ENCODE measurements at places on chromosomes 5 and 9. TPM values are rescaled to one million over a fixed set of nuclear protein-coding genes. Genes with fewer than 3 reads are reported as not detected.
A peak's percentile ranks its signal among the peaks of the same experiment; 100 is the strongest.

The PCDHAC1 gene
- 17.3 TPM for total RNA-seq

GRCh38 chr9:4423207-4423610 is 67.1 kb upstream of the SLC1A1 start:
- peak; percentile 22 for DNase-seq

The LCN15 gene
- not detected for total RNA-seq

DNA sequence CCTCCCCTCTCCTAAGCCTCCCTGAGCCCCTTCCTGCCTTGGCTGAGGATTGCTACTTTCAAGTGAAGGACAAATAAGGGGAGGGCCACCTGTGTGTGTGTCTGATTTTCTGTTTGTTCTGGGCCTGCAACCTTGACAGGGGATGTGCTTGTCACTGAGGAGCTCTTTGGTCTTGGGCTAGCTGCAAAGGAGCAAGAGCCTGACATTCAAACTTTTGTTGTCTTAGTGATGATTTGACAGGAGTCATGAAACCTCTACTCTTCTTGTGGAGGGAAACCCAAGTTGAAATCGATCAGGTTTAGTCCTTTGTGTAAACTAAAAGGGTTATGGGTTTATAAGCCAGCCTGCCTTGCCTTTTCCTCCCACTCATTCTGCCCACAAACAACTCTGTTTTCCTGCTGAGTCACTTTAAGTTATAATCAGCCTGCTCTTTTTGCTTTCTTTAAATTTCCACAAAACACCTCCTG is 16.9 kb downstream of the CLTA start:
- DNase-seq = no peak

The SLC36A2 gene
- total RNA-seq = not detected

DNA sequence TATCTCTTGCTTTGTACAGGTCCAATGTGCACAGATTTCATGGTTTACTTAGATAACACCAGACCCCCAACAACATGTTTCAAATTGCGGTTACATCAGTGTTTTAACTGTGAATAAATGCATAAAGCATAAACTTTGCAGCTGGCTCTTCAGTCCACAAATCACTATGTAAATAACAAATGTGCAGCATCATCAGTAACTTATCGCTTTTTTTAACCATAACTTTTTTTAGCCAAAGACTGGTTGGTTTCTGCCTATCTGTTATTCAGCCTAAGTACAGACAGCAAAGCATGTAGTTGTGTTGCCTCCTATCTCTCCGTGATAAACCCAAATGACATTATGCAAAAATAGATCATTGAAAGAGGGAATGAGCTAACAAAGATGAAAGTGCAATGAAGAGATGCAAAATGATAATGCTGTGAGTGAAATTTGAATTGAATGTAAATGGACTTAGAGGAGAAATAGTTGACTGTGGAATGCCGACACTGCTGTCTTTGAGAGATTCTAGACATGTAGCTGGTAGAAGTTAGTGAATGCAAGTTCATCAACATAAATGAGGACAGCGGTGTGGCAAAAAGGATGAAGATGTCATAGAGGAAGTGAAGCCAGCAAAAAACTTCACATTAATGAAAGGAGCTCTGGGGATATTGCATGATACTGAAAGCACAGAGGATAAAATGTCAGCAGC is 108.8 kb downstream of the PDE8B start:
- DNase-seq = no peak

GRCh38 chr9:74404620-74405019 is 92.5 kb upstream of the RORB start:
- no peak for DNase-seq

DNA sequence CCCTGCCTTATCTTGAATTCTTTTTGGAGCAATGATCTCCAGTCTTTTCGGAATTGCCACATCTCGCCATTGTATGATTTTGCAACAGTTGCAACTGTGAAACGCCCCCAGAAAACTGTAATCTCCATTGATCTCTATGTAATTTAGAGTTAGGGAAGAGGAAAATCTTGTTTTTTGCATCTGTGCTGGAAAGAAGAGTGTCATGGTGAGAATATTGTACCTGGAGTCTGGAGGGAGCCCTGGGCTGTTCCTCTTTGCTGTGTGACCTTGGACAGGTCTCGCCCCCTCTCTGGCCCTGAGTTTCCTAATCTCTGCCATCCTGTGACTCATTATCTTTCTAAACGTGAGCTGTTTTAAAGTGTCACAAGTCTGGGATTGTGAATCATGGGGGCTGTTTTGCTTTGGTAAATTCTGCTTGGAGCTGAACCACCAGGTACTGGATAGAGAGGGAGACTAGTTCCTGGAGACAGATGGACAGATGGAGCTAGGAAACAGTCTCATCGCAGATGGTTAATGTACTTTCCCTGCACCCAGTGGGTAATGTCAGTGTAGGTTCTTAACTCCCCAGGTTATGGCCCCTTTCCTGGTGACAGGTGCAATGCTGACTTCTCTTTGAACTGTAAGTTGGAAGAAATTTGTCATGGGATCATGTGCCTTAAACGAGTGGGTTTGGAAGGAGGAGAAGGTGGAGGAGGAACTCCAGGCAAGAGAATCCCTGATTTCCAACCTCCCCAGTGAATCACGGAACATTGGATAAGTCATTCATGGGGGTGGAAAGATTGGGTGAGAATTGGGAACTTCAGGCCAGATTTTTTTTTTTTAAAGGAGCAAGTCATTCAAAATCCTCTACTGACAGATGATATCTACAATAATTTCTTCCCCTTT is 19.6 kb downstream of the PPARGC1B start:
- no peak for DNase-seq

Measured in H7 (cell line).